ENCODE measurements at places on chromosomes 12 and 14. TPM values are rescaled to one million over a fixed set of nuclear protein-coding genes. Genes with fewer than 3 reads are reported as not detected.

Gene LMNTD1
- not detected for total RNA-seq

Gene SYT1
- 7.5 TPM for total RNA-seq

Gene STXBP6
- 3.9 TPM for total RNA-seq

Gene MYH6
- total RNA-seq: not detected

Gene RPS6KL1
- total RNA-seq: not detected

Gene FGF6
- not detected for total RNA-seq

Gene TMED10
- total RNA-seq: 159 TPM

Gene LRP1-AS
- total RNA-seq: not detected

Gene ASCL1
- not detected for total RNA-seq

Gene CCDC197
- total RNA-seq: not detected

Gene CLEC4A
- total RNA-seq: not detected

Gene MYO1H
- not detected for total RNA-seq

Gene NINJ2
- not detected for total RNA-seq

Gene COX8C
- not detected for total RNA-seq

DNA sequence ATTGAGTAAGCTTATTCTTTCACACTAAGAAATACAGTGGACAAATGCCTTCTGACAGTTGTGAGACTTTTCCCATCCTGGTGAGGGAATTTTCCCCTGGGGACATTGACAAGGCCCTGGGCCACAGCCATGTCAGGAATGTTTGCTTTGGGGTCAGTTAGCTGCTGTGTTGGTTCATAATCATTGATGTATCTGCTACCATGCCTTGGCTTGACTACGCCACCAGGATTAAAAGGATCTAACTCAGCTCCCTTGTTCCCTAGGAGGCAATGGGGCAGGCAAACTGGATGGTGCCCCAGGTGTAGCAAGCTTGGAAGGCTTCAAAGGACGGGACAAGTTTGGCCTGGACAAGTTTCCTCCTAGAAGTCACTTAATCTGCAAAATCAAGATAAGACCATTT is 3.1 kb upstream of the CCDC88C start:
- no peak for DNase-seq

DNA sequence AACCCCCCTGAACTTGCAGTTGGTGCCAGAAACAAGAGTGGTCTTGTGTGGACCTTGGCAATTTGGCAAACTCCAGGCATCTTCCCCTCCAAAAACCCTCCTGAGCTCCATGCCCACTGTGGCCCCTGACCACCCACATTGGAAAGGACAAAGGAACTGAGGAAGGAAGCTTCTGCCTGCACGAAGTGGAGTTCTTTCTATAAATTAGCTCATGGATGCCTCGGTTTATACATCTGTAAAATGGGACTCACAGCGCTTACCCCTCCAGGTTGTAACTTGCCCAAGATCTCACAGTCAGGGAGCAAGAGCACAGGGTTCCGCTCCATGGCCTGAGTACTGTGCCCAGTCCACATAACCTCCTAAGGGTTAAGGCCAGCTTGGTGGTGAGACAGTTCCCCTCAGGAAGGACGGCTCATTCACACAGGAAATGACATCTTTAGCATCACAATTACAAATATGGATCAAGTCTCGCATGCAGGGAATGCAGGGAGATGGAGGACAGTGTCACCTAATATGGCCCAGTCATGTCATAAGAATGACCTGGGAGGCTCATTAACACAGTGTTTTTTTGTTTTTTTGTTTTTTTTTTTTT is 66.6 kb downstream of the CLMN start:
- DNase-seq: no peak

- DNase-seq: no peak
Measured at GRCh38 chr12:43636725-43637463, 84.9 kb upstream of the ADAMTS20 start.

GRCh38 chr14:60420050-60420449 is 65.8 kb downstream of the C14orf39 start:
- no peak for DNase-seq

DNA sequence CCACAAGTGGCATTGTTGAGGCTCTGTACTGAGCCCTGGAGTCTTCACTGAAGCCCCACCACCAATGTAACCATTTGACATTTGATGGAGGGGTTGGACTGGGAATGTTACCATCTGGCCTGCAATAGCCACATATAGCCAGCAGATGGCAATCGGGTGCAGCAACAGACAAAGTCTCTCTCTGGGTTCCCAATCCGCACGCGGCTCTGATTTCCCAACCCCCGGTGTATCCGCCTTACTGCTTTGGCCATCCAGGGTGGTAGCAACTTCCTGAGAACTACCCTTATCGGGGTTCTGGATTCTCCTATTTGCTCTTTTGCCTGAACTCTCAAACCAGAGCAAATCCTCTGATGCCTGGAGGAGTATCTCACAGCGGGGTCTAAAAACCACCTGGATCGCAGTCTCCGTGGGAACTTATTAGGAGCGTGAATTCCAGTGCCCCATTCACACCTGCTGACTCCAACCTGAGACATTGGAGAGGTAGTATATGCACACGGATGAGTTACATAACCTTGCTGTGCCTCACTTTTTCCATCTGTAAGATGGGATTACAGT is 14.2 kb downstream of the VRTN start:
- DNase-seq: peak; percentile 54

- DNase-seq: no peak
Measured at GRCh38 chr12:119014368-119014767, 33.0 kb downstream of the SRRM4 start.

DNA sequence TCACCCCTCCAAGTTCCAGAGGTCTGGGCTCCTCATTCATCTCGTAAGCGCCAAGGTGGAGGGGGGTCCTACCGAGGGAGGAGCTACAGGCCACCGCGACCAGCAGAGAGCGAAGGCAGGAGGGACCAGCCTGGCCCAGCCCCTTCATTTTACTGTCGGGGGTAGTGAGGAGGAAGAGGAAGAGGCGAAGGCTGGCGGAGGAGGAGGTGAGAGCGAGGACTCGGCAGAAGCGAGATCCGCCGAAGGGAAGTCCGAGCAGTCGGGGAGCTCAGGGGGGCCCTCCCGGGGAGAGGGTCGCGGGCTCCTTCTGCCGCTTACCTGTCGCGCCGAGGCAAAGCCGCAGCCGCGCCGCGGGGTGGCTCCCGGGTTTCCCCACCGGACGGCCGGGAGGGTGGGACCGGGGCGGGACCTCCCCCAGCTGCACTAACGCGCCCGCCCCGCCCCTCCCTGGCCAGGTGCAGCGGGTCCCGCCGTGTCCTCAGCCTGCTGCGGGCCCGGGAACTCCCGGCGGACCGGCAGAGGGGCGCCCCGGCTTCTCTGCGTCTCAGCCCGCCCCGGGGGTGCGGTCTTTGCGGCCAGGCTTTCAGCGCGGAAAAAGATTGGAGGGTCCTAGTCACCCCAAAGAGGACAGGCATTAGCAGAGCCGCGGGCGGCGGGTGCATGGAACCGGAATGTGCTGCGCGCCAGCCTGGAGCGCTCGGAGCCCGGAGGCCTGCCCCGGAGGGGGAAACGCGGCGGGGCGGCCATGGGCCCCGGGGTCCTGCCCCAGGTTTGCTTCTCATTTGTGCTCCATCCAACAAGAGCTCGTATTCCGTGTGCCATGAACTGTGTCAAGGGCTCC is at the start of gene GALNT6:
TSS of gene GALNT6 (minus strand) at position 124 of the 841 bp plus-strand sequence. CDS start 11,625 bp downstream, outside the sequence.
- DNase-seq: peak; percentile 21

DNA sequence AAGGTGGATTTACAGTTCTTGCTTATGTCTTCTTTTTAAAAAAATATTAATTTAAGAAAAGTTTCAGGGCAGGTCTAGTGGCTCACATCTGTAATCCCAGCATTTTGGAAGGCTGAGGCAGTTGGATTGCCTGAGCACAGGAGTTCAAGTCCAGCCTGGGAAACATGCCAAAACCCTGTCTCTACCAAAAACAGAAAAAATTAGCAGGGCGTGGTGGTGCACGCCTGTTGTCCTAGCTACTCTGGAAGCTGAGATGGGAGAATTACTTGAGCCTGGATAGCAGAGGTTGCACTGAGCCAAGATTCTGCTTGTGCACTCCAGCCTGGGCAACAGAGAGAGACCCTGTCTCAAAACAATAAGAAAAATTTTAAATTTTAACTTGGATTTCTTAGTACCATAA is 5.4 kb upstream of the TAS2R46 start:
- DNase-seq: peak; percentile 5

DNA sequence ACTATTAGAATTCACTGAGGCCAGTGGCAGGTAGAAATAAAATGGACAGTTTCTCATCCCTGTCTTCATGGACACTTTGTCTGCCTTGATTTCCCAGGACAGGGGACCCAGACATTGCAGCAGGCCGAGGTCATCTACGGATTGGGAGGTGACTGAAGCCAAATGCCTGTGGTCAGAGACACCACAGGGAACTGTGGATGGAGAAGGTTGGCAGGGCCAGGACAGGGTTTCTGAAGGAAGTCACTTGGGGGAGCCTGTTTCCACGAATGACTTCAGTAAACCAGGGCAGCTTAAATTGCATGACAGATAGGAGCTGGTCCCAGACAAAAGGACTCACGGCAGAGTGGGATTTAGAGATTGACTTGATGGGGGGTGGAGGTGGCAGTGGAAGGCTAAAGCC is 224.9 kb downstream of the NTF3 start:
- DNase-seq: no peak

DNA sequence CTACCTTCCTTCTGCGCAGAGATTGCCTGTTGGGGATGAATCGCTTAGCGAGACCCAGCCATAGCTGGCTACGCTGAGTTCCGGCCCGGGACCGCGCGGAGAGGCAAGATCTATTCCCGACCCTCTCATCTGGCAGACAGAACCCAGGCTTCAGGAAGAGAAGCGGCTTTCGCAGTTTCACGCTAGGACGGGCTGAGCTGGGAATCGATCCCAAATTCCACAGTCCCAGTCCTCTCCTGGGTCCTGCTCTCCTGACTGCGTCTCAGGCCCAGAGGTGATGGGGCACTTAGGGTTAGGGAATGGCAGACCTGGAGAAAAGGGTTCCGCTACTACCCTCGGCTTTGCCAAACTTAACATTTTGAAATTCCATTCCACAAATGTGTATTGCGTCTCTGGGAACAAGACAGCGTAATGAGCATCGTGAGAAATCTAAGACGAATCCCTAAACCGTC is 2.8 kb downstream of the PTPN21 start:
- DNase-seq: no peak

DNA sequence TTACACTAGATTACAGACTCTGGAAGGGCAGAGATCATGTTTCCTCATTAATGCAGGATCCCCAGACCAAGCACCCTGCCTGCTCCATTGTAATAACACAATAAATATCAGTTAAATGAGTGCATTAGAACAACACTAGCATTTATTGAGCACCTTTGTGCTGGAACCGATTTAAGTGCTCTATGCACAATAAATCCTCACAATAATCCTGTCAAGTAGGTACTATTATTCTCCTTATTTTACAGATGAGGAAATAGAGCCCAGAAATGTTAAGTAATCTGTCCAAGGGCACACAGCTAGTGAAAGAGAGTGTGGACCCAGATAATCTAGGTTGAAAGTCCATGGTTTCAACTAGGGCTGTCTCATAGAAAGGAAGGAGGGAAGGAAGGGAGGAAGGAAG is 69.8 kb downstream of the MAP1LC3B2 start:
- no peak for DNase-seq

DNA sequence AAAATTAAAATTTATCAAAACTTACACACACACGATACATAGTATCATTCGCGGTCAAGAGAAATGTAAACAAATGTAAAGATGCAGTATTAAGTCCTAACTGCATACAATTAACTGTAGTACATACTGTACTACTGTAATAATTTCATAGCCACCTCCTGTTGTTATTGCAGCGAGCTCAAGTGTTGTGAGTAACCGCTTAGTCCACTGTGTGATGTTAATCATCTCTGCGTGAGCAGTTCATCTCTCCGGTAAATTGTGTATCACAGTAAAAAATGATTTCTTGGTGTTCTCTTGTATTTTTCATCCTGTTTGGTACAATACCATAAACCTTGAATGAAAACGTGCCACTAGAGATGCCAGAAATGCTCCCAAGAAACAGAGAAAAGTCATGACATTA is 6.5 kb downstream of the EPS8 start:
- DNase-seq: no peak

GRCh38 chr12:128944956-128945355 is 91.7 kb downstream of the GLT1D1 start:
- no peak for DNase-seq

- DNase-seq: peak; percentile 30
Measured at GRCh38 chr12:10363914-10364814, 25.7 kb downstream of the KLRK1 start.

GRCh38 chr12:62684570-62685295 is 218.1 kb downstream of the MON2 start:
- no peak for DNase-seq

- DNase-seq: peak; percentile 54
Measured at GRCh38 chr14:91573894-91574837, 64.1 kb upstream of the PPP4R3A start.

- DNase-seq: peak; percentile 21
Measured at GRCh38 chr12:119182701-119183493, 4.2 kb downstream of the HSPB8 start.

- DNase-seq: no peak
Measured at GRCh38 chr14:50059763-50060616, 56.4 kb downstream of the VCPKMT start.

- DNase-seq: peak; percentile 29
Measured at GRCh38 chr12:119208626-119209061, 29.9 kb downstream of the HSPB8 start.

GRCh38 chr14:83860631-83861155 is 1669.3 kb upstream of the FLRT2 start:
- no peak for DNase-seq

GRCh38 chr14:98466807-98467206 is 805.2 kb downstream of the BCL11B start:
- no peak for DNase-seq

GRCh38 chr12:10001171-10001776 is 2.4 kb upstream of the CLEC1B start:
- DNase-seq: no peak

DNA sequence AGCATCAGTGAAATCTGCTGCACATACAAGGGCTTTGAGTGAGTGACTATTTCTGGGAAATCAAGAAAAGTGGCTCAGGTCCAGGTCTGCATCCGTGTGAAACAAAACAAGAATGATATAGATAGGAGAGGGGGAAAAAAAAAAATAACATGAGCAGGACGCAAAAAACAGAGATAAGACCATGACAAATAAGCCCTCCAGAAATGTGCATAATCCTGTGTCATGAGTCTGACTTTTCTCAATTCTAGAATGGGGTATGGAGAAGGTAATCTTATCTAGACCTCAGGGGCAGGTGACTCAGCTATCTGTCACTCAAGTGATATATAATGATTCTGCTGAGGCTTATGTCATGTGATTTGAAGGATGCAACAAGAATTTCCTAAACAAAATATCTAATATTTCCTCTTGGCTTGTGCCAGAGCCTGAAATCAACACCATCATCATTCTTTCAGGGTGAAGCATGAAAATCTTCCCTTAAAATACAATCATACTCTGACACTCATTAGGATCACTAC is 250.0 kb downstream of the PHLDA1 start:
- DNase-seq: peak; percentile 90
